ENCODE measurements at places on chromosomes 1 and 21. TPM values are rescaled to one million over a fixed set of nuclear protein-coding genes. Genes with fewer than 3 reads are reported as not detected.

- no peak for DNase-seq
These were observed 91.7 kb upstream of the WNT4 start for GRCh38 chr1:22234476-22235030.

GRCh38 chr1:98276514-98276913 lies 355.7 kb upstream of the DPYD start:
- no peak for DNase-seq

DNA sequence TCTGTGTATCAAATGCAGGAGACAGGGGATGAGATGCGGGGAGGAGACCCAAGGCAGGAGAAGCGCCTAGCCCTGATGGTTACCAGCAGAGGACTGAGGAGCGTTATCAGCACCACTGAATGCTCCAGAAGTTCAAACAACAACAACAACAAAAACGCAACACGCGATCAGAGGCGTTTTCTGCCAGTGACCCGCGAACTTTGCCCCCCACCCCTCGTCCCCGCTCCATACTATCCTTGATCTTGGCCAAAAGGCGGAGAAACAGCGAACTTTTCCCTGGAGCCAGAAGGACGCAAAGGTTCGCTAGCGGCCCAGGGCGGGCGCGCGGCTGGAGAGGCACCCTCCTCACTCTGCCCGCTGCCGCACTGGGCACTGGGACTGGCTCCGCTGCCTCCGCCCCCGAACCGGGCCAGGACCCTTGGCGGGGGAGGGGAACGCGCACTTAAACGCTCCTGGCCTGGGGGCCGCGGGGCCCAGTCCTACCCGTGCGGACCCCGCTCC lies 699 bp downstream of the ECHDC2 start:
- DNase-seq, result no peak

- peak; percentile 47 for DNase-seq
These were observed 120.2 kb upstream of the KCNE2 start for GRCh38 chr21:34243562-34243961.

OVAAL gene
- total RNA-seq, result not detected

DNA sequence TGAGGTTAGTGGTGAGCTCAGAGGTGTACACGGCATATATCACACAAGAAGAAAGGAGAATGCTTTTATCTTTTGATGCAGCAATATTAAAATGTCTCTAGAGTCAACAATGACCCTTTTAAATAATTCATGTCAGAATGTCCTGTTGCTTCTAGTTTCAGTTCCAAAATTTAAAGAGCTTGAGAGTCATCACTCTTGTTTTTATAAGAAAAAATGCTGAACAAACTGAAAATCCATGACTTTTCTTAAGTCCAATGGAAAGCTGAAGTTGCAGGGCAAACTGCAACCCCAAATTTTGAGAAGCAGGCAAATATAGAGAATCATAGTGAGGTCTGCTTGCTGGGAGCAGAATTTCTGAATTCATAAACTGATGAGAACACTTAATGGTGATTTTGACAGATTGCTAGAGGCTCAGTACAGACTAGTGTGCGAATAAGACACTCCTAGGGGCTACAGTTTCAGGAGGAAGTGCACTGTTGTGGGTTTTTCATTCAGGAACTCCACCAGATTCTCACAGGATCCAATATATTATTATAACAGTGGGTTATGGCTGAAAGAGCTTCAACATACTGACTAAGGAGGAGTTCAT lies 135.1 kb downstream of the CLIC6 start:
- DNase-seq, result no peak

GRCh38 chr1:20586953-20587660 lies 1.8 kb upstream of the CDA start:
- no peak for DNase-seq

DSCAM gene
- not detected for total RNA-seq

LRRC3 gene
- not detected for total RNA-seq

GRCh38 chr21:44419679-44420078 lies 35.6 kb upstream of the LRRC3 start:
- no peak for DNase-seq
